ENCODE measurements at places on chromosomes 5 and 9.

- DNase-seq = no peak
These were observed 81.9 kb downstream of the ISL1 start for GRCh38 chr5:51465165-51465564.

DNA sequence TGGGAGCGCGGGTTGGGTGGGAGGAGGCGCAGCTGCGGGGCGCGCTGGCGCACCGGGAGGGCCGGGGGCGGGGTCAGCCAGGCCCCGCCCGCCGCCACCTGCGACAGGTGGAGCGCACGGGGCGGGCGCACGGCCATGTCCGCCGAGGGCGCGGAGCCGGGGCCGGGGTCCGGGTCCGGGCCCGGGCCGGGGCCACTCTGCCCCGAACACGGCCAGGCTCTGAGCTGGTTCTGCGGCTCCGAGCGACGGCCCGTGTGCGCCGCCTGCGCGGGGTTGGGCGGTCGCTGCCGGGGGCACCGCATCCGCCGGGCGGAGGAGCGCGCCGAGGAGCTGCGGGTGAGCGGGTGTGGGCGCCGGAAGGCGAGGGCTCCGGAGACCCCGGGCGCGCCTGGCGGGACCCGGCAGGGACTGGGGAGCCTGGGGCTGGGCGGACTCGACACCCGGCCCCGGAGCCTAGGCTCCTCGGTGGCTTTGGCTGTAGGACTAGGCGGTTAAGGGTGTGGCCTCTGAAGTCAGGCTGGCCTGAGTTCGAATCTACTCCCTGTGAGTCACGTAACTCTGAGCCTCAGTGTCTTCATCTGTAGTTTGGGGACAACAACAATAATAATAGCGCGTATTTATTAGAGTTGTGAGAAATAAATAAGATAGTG lies at the start of gene BSPRY:
Gene BSPRY, plus strand, starts transcription at position 97 of the 650 bp plus-strand sequence. Its CDS starts 39 bp downstream, at position 136.
- no peak for DNase-seq

DNA sequence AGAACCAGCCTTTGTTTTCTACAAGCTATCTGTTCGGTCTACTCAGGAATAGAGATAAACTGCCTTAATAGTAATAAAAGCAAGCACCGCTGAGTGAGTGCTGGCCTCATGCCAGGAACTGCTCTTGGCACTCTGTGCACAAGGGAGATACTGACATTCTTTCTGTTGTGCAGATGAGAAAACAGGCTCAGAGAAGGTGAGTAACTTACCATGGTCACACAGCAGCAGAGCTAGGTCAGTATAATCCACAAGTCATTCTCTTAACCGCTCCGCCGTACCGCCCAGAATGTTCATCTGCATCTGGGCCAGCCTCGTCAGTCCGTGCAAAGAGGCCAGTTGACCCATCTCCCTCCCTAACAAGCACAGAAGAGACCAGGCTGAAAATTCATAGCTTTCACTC lies 27.4 kb downstream of the QRFP start:
- peak; percentile 25 for DNase-seq

DNA sequence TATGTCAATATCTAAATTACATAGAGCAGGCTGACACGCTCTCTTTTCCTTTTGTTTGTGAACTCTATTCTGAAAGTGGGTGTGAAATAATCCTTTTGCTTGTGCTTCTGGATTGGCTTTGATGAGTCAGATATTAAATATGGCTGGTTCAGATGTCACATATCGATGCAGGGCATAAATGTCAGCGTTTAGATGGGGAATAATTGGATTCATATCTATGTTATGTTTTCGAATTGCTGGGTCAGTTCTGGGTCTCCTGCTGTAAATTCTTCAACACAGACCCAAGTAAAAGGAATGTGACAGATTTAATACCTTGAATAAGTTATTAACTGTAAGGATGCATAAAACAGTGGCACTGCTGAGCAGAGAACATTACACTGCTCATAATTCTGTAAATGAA lies 118.7 kb upstream of the SNX2 start:
- no peak for DNase-seq

DNA sequence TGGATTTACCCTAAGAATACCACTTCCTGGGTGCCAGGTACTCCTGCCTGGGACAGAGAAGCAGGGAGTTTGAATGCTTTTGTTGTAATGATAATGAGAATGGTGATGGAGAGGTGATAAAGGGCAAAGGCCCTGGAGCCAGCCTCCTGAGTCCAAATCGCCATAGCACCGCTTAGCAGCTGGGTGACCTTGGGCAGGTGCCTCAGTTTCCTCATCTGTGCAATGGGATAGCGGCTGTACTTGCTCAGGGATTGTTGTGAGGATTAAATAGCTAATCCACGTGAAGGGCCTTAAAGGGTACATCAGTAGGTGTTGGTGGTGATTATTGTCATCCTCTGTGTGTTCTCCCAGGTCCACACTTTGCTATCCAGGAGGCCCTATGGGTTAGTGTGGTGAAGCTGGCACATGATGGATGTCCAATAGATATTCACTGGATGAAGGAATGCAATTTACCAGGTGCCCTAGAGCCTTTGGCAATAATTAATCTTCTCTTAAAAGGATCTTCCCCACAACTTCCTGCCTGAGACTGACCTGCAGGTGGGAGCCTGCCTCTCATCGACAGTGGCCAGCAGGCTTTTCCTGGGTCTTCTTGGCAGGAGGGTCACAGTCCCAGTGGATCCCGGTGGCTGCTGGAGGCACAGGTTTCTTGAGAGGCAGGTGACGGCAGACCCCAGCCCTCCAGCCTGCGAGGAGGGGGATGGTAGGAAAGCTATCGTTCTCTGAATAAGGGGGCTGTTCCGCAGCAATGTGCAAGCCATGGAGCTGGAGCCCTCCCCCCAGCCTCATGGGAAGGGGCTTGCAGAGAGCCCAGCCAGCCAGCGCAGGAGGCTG lies 160.2 kb downstream of the MACROH2A1 start:
- DNase-seq = no peak

DNA sequence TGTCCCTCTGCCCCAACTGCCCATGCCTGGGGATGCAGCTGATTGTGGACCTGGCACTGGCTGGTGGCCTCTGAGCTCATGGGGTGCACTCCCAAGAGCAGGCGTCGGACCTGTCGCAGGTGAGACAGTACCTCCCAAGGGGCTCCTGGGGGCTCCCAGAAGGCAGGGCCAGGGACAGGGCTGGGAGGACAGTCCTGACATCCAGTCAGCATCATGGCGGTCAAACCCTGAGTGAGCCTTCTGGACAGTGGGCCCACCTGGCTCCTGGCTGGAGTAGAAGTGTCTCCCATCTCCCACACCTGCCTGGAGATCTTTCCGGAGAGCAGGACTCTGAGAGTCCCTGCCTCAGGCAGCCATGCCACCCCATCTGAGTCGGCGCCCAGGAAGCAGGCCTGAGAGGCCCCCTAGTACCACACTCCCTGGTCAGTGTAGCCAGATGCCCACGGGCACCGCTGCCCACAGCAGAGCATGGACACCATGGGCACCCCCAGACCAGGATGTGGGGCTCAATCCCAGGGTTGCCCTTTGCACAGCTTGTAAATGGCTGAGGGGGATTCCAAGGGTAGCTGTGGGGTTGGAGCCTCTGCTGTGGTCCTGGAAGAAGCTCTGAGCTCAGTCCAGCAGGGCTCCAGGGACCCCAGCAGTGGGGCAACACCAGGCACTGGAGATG lies 6.6 kb downstream of the LCN9 start:
- DNase-seq = no peak

DNA sequence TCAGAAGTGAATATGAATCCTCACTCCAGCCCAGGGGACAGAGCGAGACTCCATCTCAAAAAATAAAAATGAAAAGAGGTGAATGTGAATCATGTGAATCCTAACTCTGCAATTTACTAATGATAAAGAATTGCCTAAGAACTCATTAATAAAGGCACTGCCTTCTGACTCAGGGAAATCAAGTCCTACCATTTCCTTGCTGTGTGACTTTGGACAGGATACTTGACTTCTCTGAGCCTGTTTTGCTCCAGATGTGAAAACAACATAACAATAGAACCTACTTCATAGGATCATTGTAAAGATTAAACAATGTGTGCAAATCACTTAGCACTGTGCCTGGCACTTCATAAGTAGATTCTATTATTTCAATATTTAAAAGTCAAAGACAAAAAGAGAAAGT lies 15.1 kb upstream of the PWWP2A start:
- DNase-seq = no peak

DNA sequence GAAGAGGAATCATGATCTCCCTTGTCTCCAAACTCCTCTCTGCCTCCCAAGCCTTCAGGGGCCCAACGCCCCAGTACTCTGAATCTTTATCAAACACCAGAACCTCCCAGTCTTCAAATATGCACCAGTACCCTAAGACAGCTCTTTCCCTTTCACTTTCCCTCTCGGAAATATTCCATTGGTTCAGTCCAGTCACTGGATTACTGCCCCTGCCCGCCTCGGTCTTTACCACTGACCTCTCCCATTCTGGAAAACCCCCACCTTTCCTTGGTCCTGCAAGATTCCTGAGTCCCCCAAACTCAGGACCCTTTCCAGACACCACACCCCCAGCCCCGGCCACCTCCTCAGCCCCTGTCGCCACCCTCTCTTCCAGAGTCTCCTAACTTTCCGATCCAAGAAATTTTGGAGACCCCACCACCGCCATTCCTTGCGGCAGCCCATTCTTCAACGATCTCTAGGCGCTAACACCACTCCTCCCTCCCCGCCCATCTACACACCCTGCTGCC lies 674 bp downstream of the C5orf15 start:
- peak; percentile 50 for DNase-seq

DNA sequence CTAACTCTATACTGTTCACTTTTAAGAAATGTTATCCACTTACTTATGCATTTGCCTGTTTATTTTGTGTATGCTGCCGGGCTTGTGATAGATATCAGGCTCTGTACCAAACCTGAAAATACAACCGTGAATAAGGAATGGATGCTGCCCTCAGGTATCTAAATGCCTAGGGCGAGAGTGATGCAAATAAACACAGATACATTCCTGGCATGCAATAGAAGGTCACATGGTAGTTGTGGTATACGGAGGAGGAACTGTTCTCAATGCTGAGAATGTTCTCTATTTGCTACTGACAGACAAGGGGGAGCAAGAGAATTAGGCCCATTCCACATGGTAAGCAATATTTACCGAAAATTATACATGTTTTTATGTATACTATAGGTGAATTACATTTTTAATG lies 227.8 kb downstream of the ICE1 start:
- DNase-seq = no peak

- no peak for DNase-seq
These were observed 14.0 kb downstream of the SEC61B start for GRCh38 chr9:99235926-99236634.

DNA sequence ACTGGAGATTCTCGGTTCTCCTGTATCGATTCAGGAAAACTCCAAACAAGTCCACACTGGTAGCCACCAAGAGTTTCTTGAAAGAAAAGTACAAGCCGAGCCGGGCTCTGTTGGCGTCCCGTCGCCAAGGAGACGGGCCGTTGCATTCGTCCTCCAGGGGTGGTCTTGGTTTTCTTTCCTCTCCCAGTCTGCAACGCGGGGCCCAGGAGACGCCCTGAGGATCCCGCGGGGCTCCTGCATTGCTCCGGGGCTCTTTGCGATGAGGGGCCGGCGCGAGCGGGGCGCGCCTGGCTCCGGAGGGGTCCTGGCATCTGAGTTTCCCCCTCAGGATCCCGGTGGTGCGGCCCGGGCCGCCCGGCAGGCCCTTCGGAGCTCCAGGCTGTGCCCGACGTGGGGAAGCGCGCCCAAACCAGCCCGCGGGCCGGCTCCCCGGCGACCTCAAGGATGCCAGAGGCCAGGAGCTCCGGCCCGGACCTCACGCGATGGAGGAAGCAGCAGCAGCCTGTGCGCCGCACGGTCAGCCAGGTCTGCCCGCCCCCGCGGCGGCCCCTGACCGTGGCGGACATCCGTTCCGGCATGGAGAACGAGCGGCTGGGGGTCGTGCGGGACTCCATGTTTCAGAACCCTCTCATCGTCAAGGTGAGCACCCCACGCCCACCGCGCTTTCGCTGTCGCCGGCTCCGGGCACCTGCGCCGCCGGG lies at the start of gene CFAP77:
Gene CFAP77, plus strand, starts transcription at position 384 of the 701 bp plus-strand sequence. Its CDS starts 61 bp downstream, at position 445.
- DNase-seq = peak; percentile 46

DNA sequence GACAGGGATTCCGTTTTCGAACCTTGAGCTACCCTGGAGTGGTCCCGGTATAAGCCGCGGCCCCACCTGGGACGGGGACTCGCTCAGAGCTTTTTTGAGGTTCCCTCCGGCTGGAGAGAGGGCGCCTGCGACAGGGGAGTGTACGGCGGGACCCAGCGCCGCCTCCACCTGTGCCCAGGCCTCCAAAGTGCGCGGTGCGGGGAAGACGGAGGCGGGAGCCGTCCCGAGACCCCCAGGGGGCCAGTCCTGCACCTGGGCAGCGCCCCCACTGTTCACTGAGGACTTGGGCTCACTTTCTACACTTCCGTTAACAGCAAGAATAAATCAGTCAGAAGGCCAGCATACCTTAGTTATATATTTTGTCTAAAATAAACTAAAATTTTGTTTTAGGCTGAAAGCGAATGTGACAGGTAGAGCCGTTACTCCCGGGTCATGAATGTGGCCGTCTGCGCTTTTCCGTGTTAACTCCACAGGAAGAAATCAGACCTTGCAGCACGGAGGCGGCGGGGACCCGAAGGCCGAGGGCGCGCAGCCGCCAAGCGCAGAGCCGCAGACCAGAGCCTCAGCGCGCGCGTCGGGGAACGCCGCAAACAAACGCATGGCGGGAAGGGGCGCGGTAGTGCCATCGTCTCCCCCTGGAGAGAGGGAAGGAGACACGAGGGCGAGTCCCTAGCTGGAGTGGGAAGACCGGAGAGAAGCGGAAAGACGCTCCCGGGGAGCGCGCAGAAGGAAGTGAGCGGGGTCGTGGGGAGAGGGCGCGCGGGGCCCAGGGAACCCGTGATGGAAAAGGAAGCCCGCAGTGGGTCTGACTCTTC lies 14.1 kb downstream of the TRIM7 start:
- DNase-seq = peak; percentile 61

DNA sequence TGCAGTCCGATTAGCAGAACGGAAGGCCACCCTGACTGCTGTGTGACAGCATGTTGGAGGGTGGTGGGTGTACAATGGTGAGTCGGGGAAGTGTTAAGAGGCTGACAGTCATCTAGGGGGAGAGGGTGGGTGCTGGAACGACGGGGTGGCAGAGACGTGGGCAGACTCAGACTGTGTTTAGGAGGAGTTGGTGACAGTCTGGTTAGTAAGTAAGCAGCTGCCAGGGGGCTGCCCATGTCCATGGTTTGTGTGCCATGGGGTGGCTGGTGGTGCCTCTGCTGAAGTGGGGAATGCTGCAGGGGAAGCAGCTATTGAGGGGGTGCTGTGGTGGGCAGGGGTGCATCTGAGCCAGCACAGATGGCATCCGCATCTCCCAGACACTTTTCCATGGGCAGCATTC lies 51.3 kb upstream of the BOD1 start:
- DNase-seq = no peak

- DNase-seq = no peak
These were observed 942.9 kb downstream of the CDH18 start for GRCh38 chr5:19044931-19045695.

DNA sequence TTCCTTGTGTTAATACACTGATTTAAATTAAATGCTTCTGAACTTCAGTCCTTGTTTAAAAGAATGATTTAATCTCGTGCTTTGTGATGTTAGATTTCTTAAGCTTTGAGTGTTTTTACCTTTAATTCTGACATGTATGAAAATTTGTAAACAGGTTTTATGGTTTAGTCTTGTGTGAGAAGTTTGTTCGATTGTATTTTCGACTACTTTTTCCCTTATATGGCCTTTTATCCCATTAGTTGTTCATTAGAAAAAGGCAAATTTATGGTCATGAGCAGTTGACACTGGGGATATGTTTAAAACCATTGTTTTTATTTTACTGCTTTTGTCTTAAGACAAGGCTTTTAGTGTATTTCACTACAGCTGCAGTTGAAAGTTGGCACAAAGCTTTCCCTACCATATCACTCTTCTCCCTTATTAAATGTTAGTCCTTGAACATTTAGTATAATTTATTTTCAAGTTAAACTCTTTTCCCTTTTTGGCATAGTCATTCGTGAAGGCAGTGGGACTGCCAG lies 3.3 kb downstream of the UBE2R2 start:
- no peak for DNase-seq

GRCh38 chr9:104858271-104858670 lies 69.7 kb downstream of the ABCA1 start:
- peak; percentile 78 for DNase-seq

All from MG63 (cell line).